ENCODE measurements at places on chromosomes 5 and 9. TPM values are rescaled to one million over a fixed set of nuclear protein-coding genes. Genes with fewer than 3 reads are reported as not detected.
A peak's percentile ranks its signal among the peaks of the same experiment; 100 is the strongest.

The NSA2 gene
- 25.6 TPM for total RNA-seq

The PTGR1 gene
- total RNA-seq: 80.8 TPM

The IRX4 gene
- not detected for total RNA-seq

The GLDC gene
- 0.83 TPM for total RNA-seq

The PTGES gene
- total RNA-seq: 2.8 TPM

The DDX4 gene
- total RNA-seq: not detected

The LRRC19 gene
- not detected for total RNA-seq

The GPR150 gene
- under 0.01 TPM for total RNA-seq

The PCDH12 gene
- total RNA-seq: 0.18 TPM

The ZER1 gene
- total RNA-seq: 7.5 TPM

The SH2D3C gene
- 0.28 TPM for total RNA-seq

The SLC4A9 gene
- not detected for total RNA-seq

The SLC1A3 gene
- 1.3 TPM for total RNA-seq

DNA sequence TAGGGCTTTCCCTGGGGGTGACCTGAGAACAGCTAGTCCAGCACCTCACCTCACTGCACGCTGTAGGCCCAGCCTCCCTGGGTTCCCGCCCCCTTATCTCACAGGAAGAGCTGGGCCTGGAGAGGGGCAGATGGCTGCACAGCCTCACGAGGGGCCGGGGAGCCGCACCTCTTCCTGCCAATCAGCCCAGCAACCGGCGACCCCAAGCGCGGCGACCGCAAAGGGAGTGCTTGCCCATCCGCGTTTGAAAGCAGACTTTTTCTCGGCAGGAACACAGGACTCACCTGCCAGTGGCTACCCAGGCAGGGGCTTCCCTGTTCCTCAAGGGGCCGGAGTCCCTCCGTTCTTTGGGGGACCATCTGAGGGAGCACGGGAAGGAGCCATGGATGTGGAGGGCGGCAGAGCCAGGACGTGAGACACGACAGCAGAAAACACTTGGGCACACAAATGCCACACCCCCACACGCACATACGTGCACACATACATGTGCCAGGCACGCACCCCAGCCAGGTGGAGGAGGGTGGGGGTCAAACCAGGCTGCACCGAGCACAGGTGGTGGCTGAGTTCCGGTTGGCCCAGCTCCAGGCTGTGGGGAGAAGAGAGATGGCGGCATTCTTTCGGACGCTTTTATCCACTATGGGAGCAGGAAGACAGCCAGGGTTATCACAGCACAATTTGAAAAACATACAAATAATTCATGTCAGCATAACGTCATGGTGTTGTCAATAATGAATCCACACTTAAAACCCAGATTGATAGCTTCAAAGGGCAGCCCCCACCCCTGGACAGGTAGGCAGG lies 11.3 kb downstream of the TMEM250 start:
- DNase-seq: no peak

DNA sequence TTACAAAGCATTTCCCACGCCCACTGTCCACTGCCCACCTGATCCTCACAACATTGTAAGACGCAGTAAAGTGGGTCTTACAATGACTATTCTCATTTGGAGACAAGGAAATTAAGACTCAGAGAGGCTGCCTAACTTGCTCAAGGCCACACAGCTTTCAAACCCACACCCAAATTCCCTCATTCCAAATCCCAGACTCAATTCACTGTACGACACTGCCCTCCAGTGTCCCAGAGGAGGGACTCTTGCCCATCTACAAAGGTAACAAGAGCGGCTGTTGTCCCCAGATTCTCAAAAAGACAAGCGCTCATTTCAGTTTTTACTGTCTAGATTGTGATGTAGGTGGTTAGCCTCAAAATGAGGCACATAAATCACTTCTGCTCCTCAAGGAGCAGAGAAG lies 184.6 kb downstream of the ACTL7B start:
- DNase-seq: peak; percentile 1

DNA sequence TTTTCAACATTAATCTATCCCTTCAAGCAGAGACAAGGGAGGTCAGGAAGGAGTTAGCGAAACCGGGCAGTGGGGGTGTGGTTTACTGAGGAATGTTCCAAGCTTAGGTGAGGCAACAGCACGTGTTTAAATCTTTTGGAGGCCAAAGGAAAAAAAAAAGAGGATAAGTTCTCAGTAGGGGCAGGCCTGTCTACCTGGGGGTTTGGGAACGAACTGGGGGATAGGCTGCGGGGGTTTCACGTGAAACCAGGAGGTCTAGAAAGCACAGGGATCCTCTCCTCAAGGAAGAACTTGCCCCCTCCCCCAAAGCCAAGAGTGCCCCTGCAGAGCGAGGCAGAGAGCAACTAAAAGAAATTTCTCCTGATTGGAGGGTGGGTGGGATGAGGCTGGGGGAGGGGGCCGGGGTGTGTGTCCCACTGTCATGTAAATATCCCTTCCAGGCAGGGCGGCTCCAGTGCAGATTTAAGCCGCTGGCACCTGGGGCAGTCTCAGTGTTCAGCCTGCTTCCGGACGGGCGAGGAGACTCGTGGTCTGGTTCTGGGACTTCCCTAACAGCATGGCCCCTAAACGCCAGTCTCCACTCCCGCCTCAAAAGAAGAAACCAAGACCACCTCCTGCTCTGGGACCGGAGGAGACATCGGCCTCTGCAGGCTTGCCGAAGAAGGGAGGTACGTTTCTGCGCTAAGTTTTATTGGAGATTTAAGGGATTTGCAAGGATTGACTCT lies 5.5 kb upstream of the SET start:
- DNase-seq: peak; percentile 19

DNA sequence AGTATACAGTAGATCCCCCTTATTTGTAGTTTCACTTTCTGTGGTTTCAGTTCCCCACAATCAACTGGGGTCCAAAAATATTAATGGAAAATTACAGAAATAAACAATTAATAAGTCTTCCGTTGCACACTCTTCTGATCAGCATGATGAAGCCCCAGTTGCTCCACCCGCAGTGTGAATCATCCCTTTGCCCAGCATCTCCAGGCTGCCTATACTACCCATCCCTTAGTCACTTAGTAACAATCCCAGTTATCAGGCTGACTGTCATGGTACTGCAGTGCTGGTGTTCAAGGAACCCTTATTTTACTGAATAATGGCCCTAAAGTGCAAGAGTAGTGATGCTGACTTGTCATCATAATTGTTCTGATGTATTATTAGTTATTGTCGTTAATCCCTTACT lies 28.9 kb downstream of the SHC3 start:
- DNase-seq: peak; percentile 82

GRCh38 chr5:179907556-179908324 lies at the start of gene TBC1D9B:
Gene TBC1D9B (minus strand): TSS chr5:179907897. CDS start chr5:179907821, 76 bp downstream.
- DNase-seq: peak; percentile 45

DNA sequence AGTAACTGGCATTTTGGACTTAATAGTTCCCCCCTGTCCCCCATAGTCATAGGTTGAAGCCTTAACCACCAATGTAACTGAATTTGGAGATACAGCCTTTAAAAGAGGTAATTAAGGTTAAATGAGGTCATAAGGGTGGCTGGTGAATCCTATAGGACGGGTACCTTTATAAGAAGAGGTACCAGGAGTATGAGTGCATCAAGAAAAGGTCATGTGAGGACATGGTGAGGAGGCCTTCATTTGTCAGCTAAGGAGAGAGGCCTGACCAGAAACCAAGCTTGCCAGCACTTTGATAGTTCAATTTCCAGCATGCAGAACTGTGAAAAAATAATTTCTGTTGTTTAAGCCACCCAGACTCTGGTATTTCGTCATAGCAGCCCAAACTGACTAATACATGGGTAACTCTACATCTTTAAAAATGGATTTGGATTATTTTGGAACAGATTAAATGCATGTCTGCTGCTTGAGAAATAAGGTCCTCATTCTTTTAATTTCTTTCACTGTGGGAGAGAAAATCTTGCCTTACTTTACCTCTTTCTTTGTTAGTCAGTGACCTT lies 9.7 kb downstream of the RASA1 start:
- peak; percentile 30 for DNase-seq

DNA sequence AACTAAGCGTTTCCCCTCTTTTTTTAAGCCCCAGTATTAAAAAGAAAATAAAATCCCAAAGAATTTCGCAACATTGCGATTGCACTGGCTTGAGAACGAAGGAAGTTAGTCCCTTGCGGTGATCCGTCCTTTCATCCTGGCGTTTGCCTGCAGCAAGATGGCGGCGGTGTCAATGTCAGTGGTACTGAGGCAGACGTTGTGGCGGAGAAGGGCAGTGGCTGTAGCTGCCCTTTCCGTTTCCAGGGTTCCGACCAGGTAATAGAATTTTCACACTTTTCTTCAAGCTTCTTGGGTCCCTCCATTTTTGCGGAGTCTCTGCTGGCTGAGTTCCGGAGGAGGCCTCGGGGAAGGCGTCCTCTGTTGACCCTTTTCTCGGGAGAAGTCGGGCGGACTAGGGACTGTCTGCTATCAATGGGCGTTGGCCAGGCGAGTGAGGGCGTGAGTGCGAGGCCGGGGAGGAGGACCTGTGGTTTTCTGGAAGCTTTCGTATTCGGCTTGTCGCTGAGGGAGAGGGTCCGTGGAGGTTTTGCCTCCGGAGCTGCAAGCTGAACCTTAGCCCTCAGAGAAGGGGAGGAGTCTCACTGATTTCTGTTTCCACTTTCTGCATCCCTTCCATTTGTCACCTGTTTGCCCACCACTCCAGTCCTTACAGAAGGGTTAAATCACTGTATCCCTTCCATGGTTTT lies at the start of gene NDUFS4:
NDUFS4 (plus strand) TSS at position 134 of the 686 bp plus-strand sequence; CDS start at position 158, 24 bp downstream.
- peak; percentile 95 for DNase-seq

- DNase-seq: no peak
These were observed 18.4 kb upstream of the CATSPER3 start for GRCh38 chr5:134949316-134949715.

GRCh38 chr9:80292231-80292630 lies 720.5 kb downstream of the TLE4 start:
- no peak for DNase-seq

- no peak for DNase-seq
These were observed 267.7 kb downstream of the DENND1A start for GRCh38 chr9:123662057-123662776.

DNA sequence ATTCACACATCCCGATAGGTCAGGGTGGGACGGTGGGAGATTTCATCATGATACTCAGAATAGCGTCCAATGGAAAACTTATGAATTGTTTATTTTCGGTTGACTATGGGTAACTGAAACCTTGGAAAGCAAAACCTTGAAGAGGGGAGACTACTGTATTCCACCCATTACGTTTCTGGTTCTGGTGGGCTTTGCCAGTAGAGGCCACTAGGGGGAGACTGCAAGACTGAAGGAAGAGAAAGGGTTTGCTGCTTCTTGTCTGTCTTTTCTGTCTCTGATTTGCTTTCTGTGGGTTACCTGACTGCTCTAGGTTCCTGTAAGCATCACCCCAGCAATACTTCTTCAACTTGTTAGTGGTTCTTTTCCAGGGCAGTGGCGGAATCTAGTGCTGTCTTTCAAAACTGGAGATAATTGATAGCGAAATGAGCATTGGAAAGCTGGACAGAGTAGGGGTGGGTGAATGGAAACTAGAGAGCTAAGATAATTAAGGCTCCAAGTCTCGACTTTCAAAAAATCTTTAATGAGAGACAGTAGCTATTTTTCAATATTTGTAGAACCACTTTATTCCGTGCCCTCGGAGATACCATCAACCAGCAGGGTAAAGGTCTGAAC lies 27.0 kb downstream of the GRIN3A start:
- no peak for DNase-seq

- DNase-seq: no peak
These were observed 898.5 kb upstream of the SEMA6A start for GRCh38 chr5:117473165-117473564.

DNA sequence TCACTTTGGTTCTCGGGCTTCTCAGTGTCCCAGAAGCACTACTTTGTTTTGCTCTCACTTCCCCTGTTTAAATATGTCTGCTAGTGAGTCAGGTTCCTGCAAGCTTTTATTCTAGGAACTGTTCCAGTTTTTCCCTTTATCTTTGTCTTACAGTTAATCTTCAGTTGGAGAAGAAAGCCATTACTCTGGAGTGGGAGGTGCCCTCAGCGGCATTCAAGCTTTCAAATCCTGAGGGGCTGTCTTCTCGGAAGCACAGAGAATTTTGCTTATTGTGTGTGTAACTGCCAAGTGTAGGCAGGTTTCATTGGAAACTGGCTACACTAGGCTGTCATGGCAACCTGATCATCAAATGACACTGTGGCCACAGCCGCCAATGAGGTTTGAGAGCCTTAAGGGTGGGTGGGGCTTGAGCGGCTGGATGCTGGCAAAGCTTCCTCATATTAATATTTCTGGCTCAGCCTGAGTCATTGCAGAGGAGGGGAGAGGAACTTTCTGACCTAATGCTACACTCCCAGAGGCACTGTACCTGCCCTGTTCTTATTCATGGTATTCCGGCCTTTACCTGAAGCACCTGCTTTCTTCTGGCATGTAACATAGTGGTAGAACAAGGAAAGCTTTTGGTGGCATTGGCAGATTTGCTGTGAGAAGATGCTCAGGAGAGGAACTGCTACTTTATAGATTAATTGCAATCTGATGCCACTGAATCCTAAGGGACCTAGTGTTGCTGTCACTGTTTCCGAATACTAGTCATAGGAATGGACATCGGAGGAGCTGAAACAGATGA lies 26.3 kb downstream of the SLC25A25 start:
- DNase-seq: peak; percentile 97

- DNase-seq: no peak
These were observed 199.3 kb upstream of the ADAMTSL1 start for GRCh38 chr9:18274693-18275092.

GRCh38 chr5:50655810-50656205 lies 10.6 kb upstream of the PARP8 start:
- DNase-seq: no peak

GRCh38 chr5:66553368-66553912 lies 42.8 kb upstream of the MAST4 start:
- no peak for DNase-seq

DNA sequence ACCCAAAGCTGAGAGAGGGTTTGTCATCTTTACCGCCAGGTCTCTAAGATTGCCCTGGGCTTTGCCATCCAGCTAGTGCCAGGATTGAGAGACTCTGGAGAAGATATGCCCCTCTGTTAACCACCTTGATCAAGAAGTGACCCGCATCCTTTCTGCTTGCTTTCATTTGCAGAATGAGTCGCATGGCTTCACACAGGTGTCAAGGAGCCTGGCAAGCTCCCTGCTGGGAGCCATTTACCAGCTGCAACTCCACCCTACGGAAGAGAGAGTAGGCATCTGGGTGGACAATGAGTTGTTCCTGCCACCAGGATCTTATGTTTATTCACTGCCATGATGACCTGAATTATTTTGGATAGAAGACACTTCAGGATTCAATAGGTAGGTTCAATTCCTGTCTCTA lies 43.0 kb downstream of the HSD17B3 start:
- no peak for DNase-seq

DNA sequence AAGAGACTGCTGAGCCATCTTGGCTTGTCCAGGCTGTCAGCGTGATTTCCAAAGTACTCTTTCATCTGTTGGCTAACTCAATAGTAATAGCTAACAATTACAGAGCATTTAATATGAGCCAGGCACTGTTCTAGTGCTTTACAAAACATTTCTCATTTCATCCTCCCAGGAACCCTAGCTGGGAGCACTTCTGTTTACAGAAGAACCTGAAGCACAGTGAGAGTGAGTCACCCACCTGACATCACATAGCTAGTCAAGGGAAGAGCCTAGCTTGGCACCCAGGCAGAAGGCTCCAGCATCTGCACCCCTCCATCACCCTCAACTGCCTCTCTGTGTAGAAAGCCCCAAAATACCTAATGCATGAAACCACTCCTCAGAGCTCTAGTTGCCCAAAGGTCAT lies 57.5 kb upstream of the IQGAP2 start:
- no peak for DNase-seq
